ENCODE measurements at places on chromosomes 1 and 21.
A peak's percentile ranks its signal among the peaks of the same experiment; 100 is the strongest.

GRCh38 chr1:226027538-226028217 is 28.5 kb upstream of the SDE2 start:
- DNase-seq, result no peak

- DNase-seq, result no peak
These were observed 16.7 kb upstream of the PSMD4 start for GRCh38 chr1:151237678-151238466.

- no peak for DNase-seq
These were observed 255.2 kb downstream of the COL11A1 start for GRCh38 chr1:102853136-102853535.

DNA sequence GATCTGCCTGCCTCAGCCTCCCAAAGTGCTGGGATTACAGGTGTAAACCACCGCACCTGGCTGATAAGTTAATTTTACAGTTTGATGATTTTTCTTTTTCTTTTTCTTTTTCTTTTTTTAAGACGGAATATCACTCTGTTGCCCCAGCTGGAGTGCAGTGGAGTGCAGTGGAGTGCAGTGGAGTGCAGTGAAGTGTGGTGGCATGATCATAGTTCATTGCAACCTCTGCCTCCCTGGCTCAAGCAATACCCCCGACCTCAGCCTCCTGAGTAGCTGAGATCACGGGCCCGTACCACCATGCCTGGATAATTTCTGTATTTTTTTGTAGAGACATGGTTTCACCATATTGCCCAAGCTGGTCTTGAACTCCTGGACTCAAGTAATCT is 84.4 kb upstream of the CXADR start:
- no peak for DNase-seq

- no peak for DNase-seq
These were observed 71.9 kb upstream of the EFHD2 start for GRCh38 chr1:15337656-15338402.

- DNase-seq, result no peak
These were observed 579.8 kb upstream of the PKN2 start for GRCh38 chr1:88104236-88104635.

GRCh38 chr1:110107867-110108469 is 4.3 kb upstream of the UBL4B start:
- DNase-seq, result no peak

DNA sequence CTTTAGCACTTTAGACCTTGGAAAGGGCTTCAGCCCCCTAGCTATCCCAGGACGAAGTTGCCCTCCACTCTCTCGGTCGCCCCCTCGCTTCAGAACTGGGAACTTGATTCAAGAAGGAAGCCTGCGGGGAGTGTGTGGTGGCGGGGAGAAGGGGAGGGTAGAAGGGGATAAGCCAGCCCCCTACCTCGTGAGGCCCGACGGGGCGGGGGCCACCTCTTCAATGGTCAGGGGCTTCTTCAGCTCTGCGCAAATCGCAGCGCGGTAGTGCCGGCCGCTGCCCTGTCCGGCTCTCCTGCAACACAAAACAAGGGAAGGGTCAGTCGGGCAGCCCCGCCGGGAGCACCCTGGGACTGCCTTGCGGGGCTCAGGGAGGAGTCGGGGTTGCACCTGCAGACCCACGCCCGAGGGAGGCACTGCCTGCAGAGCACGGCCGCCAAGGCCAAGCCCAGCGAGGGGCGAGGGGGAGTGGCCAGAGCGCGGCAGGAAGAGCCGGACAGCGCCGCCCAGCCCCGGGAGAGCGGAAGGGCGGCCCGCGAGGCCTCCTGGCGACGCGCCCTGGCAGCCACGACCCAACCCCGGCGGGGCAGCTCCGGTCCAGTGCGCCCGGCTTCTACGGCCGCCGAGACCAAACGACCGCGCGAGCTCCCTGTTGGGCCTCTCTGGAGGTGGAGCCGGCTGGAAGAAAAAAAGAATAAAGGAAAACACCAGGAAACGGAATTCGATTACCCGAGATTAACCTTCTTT is 56.2 kb upstream of the RASAL2 start:
- DNase-seq, result no peak

DNA sequence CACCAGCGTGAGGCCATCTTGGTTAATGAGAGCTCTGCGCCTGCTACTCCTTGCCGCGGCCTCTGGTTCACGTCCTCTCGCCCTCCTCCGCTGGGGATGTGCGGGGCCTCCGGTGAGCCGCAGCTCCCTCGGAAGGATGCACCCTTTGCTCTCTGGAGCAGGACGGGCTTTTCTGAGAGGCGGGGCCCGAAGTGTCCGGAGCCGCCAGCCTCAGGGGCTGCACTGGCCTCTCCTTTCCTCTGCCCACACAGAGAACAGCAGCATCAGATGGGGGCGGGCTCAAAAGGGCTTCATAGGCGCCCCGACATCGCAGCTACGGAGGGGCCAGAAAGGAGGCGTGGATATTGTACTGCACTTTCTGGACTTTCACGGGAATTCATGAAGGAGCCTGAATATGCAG is 284.7 kb downstream of the CAMTA1 start:
- DNase-seq, result no peak

GRCh38 chr1:64898107-64898861 is 68.1 kb downstream of the JAK1 start:
- DNase-seq, result peak; percentile 16

- DNase-seq, result no peak
These were observed 11.3 kb upstream of the BACH1 start for GRCh38 chr21:29287383-29287782.

GRCh38 chr1:26703478-26703877 is 7.7 kb downstream of the ARID1A start:
- no peak for DNase-seq

DNA sequence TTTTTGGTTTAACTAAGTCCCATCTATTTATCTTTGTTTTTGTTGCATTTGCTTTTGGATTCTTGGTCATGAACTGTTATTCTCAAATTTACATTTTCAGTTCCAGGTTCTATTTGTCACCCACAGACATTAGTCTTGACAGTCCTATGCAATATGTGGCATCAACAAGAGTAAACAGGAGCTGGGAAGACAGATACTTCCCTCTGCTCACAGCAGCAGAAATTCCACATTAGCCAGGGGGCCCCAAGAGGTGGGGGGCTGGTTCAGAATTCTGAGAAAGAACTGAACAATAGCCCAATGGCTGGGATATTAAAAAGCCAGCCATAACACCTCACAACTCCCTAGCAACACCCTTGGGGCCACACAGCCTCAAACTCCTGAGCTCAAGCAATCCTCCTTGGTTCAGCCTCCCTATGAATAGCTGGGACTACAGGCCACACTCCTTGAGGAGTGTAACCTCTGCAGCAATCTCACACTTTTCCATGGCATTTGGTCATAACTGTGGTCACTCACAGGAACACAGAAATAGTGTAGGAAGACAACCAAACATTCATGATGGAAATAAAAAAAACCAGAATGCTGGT is 67.8 kb downstream of the ERG start:
- no peak for DNase-seq

- no peak for DNase-seq
These were observed 31.9 kb downstream of the UBE4B start for GRCh38 chr1:10064416-10065343.

DNA sequence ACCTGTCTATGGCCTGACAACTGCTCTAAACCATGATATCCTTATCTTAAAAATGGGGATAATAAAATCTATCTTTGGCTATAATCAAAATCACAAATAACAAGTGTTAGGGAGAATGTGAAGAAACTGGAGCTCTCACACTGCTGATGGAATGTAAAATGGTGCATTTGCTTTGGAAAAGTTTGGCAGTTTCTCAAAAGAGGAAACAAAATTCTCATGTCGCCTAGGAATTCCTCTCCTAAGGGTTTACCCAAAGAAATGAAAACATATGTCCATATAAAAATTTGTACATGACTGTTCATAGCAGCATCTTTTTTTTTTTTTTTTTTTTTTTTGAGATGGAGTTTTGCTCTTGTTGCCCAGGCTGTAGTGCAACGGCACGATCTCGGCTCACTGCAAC is 64.3 kb downstream of the ZNF281 start:
- DNase-seq, result no peak

DNA sequence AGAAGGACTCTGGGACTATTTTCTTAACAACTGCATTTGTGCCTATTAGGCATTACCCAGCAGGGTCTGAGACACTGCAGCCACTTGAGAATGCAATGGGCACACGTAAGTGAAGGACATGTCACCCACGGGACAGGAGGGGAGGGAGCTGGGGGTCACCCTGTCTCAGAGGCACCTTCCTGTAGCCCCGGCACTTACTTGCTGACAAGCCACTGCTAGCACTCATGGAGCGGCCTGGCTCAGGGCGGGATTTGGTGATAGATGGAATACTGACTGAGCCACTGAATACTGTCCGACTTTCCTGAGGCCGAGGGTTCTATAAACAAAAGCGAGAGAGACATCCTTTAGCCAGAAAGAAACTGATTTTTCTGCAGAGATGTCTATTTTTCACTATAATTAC is 64.7 kb downstream of the COQ8A start:
- no peak for DNase-seq

DNA sequence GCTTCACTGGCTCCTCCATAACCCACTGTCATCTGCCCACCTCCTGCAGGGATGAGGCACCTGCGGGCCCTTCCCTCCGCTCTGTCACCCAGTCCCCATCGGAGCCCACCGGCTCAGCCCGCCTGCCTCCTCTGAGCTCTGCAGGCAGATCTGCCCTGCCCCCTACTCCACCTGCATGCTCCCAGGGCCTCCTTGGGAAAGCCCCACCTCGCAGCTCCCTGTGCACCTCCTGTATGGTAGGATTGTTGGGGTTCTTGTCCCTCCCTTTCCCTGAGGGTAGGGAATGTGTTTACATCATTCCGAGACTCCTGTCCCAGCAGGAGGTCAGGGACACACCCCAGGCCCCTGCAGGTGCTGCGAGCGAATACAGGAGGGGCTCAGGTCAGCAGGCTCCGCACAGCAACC is 50.5 kb downstream of the SIK1 start:
- no peak for DNase-seq

DNA sequence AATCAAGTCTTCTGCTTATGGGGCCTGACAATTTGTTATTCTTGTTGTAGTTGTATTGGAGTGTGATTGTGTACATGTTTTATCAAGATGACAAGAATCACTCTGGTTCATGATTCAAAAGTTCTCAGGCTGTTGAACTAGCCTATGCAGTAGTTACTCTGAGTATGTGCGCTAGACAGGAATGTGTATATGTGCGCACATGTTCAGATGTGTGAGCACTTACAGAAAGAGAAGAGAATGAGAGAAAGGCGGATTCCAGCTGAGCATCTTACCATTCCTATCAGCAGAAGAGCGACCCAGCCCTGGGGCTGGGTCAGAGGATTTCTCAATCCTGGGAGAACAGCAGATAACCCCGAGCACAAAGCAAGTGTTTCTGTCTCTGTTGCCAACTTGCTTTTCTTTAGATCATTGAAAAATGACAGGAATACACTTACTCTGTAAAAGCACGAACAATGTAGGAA is 110.8 kb upstream of the HOOK1 start:
- DNase-seq, result no peak

GRCh38 chr1:88502886-88503285 is 181.2 kb upstream of the PKN2 start:
- no peak for DNase-seq

GRCh38 chr1:44707959-44708831 is 22.8 kb downstream of the RNU5D-1 start:
- no peak for DNase-seq

GRCh38 chr1:181551249-181551648 is 67.9 kb downstream of the CACNA1E start:
- DNase-seq, result no peak

DNA sequence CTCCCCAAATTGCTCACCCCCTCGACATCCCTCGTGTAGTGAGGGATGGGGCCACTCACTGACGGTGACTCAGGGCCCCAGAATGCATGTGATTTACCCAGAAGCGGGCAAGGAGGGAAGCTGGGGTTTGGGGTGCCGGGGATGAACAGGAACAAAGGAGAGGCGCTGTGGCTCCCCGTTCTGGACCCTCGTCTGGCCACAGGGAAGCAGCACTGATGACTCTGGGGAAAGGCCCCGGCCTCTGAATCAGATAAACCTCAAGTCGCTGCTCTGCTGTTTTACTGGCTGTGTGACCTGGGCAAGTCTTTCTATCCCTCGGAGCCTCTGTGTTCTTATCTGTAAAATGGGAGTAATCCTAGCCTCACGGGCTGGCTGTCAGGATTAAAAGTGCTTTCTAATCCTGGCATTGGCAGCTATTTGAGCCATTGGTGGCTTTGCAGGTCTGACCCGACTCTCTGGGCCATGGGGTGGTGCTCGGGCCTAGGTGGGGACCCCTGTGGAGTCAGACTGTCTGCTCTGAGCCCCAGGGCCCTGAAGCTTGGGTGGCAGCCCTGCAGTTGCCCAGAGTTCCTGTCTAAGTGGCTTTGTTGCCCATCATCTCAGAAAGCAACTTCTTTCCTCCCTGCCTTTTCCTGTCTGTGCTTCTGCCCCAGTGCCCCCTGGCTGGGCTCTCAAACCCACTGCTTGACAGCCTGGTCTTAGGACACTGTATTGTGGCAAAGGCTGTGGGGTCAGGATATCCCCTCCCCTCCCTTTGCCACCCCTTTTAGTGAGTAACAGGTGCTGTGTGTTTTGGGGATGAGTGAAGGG is 5.5 kb downstream of the TNFRSF1B start:
- DNase-seq, result no peak

DNA sequence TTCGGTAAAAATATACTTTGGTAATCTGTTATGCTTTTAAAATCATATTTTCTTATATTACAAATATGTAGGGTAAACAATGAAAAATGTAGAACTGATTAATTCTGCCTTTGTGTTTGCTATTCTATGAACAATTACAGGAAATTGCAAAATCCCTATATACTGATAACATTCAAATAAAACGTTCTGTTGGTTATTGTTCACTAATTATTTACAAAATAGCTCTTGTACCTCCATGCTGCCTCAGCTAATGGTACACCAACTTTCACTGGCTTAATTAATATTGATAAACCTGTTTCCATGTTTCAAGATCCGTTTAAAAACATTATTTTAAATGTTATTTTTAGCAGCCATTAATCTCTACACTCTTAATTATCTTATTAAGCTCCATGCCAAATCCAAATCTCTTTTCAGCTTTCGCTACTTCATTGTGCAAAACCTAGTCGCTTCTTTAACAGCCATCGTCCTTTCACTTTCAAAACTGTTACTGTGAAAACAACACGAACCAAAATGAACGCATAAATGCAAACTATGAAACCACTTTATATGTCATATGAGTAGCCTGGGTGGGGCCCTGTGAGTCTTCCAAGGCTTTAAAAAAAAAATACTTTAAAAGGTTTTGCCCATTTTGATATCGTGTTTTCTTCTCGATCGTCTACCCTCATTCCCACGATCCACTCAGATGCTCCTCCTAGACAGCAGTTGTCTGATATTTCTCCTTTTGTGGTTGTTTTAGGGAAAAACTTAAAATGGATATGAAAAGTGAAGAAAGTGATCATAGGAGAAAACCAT is 807.1 kb downstream of the USP25 start:
- DNase-seq, result no peak

- DNase-seq, result no peak
These were observed 4.3 kb upstream of the UBE2U start for GRCh38 chr1:64199154-64199553.

- DNase-seq, result no peak
These were observed 1.6 kb upstream of the PFKL start for GRCh38 chr21:44298301-44298700.
